ENCODE measurements at places on chromosomes 6 and 20.

GRCh38 chr20:46040902-46041535 is 12.0 kb downstream of the SLC12A5 start:
- no peak for DNase-seq

DNA sequence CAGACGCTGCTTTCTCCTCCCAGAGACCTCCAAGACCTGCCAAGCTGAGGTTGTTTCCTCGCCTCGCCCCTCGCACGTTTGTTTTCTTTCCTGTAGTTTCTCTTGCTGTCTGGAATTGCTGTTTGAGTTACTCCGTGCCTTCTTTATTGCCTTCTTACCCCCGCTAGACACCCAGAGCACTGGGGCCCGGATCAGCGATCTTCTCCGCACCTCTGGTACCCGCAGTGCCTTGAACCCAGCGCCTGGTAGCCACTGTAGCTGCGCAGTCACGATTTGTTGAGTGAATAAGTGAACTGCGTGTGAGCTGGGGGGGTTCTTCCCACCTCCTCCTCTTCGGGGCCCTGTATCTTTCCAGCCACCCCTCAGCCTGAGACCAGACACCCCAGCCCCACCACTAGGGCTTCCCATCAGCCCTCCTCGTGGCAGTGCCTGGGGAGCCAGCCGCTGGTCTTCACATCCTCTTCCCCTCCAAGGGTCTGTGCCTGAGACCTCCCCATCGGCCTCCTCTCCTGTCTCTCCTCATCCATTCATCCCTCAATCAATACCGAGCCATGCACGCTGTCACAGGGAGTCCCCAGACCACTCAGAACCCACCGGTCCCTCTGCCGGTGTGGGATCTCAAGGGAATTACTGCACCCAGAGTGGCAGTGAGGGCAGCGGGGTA is 849 bp upstream of the BMP7 start:
- DNase-seq, result no peak

GRCh38 chr6:43226192-43226851 is 3.0 kb downstream of the DNPH1 start:
- no peak for DNase-seq

DNA sequence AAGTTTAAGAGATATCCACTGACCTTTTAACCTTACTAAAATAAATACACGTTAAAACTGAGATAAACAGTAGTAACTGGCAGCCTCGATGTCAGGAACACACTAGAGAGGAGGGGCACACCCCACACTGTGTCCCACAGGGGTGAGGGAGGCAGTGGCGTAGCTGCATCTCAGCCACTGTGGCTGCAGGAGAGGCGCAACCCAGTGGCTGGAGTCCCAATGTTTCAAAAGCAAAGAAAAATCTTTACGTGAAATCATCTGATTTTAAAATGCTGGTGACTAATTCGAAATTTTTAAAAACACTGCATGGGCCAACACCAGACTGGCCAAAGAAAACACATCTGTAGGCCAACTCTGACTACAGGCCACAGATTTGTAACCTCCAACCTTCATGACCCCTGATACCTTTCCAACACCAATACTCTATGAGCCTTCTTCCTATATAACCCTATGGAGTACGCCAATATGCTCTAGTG is 54.7 kb downstream of the TRAM2 start:
- no peak for DNase-seq

DNA sequence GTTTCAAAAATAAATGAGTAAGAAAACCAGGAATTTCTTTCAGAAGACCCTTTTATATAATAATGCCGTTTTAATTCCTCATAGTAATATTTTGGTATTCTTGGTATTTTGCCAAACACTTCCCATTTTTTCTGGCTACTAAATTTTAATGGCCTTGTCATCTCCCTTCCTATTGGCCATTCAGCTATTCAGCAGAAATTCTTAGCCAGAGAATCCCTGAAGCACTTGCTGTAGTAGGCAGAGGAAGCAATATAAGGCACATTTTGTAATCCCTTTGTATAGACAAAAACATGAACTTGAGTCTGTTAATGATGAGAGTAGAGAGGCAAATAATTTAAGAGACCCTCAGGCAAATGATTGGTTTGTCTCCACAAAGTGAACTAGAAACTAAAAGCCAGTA is 118.4 kb upstream of the LAMP5 start:
- no peak for DNase-seq

GRCh38 chr6:101393829-101394251 is 332 bp downstream of the GRIK2 start:
- no peak for DNase-seq

DNA sequence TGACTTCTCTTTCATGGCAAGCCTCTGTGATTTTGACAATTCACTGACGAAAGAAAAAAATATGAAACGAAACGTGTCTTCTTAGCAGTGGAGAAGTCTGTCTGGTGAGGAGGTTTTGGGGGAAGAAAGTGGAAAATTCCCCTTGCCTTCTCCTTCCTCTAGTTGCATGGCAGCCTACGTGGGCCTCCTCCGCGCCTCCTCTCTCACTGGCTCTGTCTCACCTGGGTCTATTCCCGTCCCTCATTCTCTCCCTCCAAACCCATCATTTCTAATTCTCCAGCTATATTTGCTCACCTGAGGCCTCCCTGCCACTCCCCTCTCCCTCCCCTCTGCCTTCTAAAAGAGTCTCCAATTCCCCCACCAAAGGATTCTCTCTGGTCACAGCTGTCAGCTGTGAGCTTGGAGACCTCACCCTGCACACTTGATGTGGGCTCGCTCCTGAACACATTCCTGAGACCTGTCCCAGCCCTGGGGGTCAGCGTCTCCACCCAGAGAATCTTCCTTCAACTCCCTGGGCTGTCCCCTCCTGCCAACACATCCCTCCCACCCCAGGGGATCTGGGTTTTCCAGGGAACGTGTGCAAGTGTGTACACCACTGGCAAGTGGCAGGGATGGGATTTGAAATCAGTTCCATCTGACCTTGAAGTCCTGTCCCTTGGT is 159.6 kb upstream of the PMEPA1 start:
- no peak for DNase-seq

GRCh38 chr20:49749625-49750024 is 35.9 kb upstream of the B4GALT5 start:
- DNase-seq, result no peak

GRCh38 chr20:4725263-4725550 is 3.5 kb downstream of the PRND start:
- no peak for DNase-seq

Data from stimulated activated CD4-positive, alpha-beta T cell treated with anti-CD3 and anti-CD28 coated beads, Interleukin-4, amount 100 ng/mL, for 4 hours (primary cell).